Fibroblast of upper back skin (primary cell): ENCODE measurements at places on chromosomes 2 and 18.

GRCh38 chr18:65415098-65415497 is 335.7 kb upstream of the CDH7 start:
- no peak for DNase-seq

- no peak for DNase-seq
These were observed 6.1 kb upstream of the OTOF start for GRCh38 chr2:26483957-26484565.

GRCh38 chr2:213150315-213151097 is 906 bp downstream of the IKZF2 start:
- no peak for DNase-seq

- DNase-seq = no peak
These were observed 51.7 kb upstream of the OTX1 start for GRCh38 chr2:62998949-62999348.

- no peak for DNase-seq
These were observed 36.0 kb downstream of the DPYSL5 start for GRCh38 chr2:26883956-26884355.

DNA sequence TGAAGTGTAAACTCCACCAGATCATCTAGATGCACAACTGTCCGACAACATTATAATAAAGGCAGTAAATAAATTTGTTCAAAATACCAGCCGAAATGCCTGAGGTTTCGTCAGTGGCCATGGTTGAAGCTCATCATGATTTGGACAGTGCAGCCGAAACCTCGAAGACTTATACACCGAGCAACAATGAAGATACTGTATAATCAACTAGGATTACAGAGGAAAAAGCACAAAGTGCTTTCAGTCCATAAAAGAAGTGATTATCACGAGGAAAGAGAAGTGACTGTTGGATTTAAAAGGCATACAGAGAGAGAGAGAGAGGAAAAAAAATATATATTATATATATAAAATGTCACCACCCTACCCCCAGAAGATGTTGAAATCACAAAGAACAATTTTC is 52.0 kb upstream of the GALNT3 start:
- DNase-seq = no peak

- DNase-seq = peak; percentile 7
These were observed 1.9 kb upstream of the CABYR start for GRCh38 chr18:24136967-24137373.

GRCh38 chr2:45909677-45910191 is 258.3 kb downstream of the PRKCE start:
- DNase-seq = no peak

DNA sequence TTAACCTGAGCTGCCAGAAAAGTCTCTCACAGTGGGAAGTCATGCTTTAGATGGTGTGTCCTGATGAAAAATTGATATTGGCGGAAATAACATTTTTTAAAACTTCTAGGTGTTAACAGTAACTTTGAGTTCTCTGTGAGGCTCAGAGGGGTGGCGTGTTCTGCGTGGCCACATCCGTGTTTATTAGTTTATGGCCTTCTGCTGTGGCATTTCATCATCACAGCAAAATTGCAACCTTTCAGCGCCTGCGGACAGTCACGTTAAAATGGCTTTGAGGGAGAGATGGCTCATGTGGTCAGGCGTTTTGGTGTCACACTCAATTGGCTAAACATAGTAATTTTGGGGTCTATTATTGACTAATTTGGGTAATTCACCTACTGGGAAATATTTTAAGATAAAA is 42.4 kb downstream of the KLHL29 start:
- DNase-seq = no peak

GRCh38 chr2:70890469-70891065 is 45.1 kb upstream of the ATP6V1B1 start:
- no peak for DNase-seq

- peak; percentile 86 for DNase-seq
These were observed 9.4 kb downstream of the CTIF start for GRCh38 chr18:48548011-48548771.

GRCh38 chr2:75018162-75018561 is 59.7 kb downstream of the POLE4 start:
- DNase-seq = no peak

- peak; percentile 48 for DNase-seq
These were observed 82.1 kb downstream of the TNP1 start for GRCh38 chr2:216777637-216778273.

- no peak for DNase-seq
These were observed 139.4 kb upstream of the GLI2 start for GRCh38 chr2:120596191-120596811.

DNA sequence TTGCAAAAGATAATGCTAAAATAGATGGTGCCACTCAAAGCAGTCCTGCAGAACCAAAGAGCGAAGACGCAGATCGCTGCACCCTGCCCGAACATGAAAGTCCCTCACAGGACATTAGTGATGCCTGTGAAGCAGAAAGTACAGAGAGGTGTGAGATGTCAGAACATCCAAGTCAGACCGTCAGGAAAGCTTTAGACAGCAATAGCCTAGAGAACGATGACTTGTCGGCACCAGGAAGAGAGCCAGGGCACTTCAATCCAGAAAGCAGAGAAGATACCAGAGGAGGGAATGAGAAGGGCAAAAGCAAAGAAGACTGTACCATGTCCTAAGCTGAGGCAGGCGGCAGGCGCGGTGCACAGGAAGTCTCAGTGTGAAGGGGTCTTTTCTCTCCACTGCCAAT is 34.8 kb upstream of the RBM44 start:
- DNase-seq = no peak

DNA sequence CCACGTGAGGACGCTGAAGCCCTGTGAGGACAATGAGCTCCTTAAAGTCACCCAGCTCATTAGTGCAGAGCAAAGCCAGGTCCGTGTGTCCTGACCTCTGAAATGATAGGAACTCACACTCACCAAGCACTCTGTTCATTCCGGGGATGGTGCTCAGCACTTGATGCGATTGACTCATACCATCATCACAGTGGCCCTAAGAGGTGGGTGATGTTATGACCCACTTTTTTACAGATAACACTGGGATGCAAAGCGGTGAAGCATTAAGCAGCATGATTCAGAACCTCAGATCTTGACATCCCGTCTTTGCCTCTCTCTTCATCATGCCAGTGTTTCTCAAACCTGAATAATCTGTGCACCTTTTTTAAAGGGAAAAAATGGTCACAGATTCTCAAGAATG is 234.8 kb downstream of the ALPK2 start:
- peak; percentile 19 for DNase-seq

DNA sequence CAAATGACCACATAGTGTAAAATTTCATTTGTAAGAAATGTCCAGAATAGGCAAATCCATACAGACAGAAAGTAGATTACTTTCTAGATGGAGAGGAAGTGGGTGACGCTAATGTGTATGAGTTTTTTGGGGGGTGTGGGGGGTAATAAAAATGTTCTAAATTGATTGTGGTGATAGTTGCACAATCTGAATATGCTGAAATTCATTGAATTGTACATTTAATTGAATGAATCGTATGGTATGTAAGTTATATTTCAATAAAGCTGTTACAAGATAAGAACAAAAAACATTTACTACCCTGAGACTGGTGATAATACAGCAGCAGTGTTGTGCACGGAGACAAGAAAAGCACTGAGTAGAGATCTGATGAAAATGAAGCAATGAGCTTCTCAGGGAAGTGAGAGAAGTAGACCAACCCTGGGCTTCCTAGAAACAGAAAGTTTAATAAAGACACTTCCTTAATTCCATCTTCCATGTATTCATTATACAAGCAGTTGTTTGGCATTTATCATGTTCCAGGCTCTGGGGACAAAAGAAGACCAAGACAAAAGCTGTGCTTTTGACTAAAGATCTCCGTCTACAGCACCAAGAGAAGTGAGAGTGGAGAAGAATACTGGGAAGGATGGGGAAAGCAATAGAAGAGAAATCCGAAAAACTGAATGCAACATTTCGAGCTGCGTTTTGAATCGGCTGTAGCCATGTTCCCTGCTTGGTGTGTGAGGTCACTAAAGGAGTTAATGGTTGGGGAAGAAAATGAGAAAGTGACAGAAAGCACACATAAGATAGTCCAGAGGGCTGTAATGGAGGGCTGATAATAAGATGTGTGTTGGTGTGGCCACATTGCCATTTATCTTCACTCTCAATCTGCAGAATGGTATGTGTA is 1.8 kb upstream of the PDE11A start:
- DNase-seq = peak; percentile 23

- peak; percentile 18 for DNase-seq
These were observed 7.3 kb upstream of the PLEK start for GRCh38 chr2:68357605-68358337.

DNA sequence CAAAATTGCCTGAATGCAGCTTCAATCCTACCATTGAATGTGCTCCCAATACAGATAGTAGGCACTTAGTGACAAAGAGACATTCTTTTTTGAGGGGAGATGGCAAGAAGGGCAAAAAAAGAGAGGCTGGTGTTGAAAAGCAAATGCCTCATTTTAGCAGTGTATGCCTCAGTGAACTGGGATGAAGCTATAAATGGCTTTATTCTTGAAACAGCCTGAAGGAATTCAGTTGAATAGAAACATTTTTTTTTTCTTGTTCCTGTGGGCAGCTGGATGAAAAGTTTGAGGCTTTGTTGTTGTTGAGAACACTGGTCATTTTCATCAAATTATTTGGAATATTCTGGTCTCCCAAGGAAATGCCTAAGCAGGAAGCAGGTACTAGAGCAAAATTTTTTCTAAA is 228.9 kb downstream of the RNF144A start:
- DNase-seq = no peak

DNA sequence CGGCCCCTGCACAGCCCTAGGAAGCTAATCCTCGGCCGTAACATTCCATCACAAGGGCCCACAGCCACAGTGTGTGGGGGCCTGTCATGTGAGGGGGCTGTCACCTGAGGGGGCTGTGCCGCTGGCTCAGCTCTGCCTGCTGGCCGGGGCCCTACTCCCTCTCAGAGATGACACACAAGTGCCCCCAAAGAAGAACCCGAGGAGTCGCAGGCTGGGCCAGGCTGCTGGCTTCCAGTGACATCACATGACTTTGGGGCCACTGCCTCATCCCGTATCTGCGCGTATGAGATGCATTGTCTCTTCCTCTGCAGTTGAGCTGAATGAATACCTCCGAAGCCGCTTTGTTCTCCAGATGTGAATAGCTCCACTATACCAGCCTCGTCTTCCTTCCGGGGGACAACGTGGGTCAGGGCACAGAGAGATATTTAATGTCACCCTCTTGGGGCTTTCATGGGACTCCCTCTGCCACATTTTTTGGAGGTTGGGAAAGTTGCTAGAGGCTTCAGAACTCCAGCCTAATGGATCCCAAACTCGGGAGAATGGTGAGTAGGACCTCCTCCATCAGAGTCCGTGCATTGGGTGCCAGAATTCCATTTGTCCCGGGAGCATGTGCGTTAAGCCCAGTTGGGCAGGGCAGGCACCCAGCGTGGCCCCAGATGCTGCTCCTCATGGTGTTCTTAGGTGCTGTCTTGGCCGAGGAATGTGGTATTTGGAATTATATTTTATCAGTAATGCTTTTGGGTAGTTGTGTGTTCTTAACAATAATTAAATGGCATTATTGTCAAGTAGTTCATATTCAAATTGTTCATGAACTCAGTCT is at the start of gene CNDP1:
Gene CNDP1, plus strand, starts transcription at position 351 of the 820 bp plus-strand sequence. Its CDS starts 168 bp downstream, at position 519.
- no peak for DNase-seq

- DNase-seq = no peak
These were observed 7.4 kb downstream of the HTRA2 start for GRCh38 chr2:74537140-74537539.

GRCh38 chr18:79386547-79386946 is 9.2 kb upstream of the NFATC1 start:
- no peak for DNase-seq

DNA sequence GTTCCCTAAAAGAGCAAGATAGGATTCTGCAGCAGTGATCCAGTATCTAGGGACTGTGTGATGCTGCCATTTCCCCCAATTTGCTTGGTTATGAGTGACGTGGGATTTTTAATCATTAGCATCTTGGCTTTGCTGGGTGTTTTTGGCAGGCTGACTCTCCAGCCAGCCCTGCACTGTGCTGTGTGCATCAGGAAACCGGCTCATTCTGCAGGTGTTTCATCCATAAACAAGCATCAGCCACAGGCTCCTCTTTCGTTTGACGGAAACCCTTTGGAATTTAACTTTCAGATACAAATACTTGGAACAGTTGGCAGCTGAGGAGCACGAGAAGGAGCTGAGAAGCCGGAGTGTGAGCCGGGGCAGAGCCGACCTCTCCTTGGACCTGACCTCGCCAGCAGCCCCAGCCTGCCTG is 135.9 kb downstream of the TPGS2 start:
- DNase-seq = peak; percentile 65

DNA sequence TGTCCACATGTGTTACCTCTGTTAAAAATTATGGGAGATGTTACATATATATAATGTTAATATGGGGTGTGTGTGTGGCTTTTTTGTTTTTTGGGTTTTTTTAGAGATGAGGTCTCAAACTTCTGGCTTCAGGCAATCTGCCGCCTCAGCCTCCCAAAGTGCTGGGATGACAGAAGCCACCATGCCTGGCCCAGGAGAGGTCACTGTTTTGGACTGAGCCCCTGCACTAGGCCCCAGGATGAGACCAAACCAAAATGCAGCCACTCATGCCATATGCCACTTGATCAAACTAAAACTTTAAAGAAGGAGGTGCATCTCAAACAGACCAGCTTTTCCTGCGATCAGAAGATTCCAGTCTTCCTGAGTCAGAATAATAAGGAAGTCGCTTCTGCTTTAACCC is 2.5 kb downstream of the ADI1 start:
- DNase-seq = no peak

GRCh38 chr2:1591978-1592907 is 152.1 kb downstream of the PXDN start:
- peak; percentile 75 for DNase-seq

- peak; percentile 36 for DNase-seq
These were observed 89.8 kb downstream of the PRPF40A start for GRCh38 chr2:152627351-152627957.

DNA sequence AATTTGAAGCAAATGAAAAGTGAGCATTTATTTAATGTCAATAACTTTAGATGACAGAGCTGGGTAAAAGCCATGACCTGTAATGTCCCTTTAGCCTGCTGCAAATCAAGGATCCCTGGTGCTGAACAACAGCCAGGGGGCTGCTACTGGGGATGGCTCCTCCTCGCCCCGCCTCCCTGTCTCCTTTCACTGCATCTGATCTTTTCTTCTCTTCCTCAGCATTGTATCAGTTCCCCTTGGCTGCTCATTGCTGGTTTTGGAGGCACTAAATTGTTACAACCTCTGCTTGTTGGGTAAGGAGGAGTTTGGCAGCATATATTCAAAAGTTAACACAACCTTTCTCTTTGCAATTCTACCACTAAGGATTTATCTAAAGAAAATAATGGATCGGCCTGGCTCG is 236.3 kb upstream of the ID2 start:
- no peak for DNase-seq

- no peak for DNase-seq
These were observed 871.8 kb upstream of the NRXN1 start for GRCh38 chr2:51903728-51904127.

GRCh38 chr18:72201032-72201431 is 343.1 kb downstream of the CBLN2 start:
- DNase-seq = no peak
